Stimulated activated CD8-positive, alpha-beta memory T cell treated with anti-CD3 and anti-CD28 coated beads, Interleukin-15, amount 100 ng/mL, for 4 hours (primary cell): ENCODE measurements at places on chromosomes 5 and 9.

DNA sequence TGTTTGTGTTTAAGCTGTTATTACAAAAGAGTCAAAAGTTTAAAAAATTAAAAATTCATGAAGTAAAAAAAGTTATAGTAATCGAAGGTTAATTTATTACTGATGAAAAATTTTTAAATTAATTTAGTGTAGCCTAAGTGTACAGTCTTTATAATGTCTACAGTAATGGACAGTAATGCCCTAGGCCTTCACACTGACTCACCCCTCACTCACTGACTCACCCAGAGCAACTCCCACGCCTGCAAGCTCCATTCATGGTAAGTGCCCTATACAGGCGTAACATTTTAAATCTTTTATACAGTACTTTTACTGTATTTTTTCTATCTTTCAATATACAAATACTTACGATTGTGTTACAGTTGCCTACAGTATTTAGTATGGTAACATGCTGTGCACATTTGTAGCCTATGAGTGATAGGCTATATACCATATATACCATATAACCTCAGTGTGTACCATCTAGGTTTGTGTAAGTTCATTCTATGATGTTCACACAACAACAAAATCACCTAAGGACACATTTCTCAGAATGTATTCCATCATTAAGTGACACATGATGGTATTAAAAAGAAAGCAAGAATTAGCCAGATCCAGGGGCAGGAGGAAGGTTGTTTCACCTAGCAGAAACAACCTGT lies 40.1 kb downstream of the DCAF10 start:
- no peak for DNase-seq

GRCh38 chr5:149289301-149289700 lies 17.6 kb downstream of the AFAP1L1 start:
- DNase-seq, result no peak

DNA sequence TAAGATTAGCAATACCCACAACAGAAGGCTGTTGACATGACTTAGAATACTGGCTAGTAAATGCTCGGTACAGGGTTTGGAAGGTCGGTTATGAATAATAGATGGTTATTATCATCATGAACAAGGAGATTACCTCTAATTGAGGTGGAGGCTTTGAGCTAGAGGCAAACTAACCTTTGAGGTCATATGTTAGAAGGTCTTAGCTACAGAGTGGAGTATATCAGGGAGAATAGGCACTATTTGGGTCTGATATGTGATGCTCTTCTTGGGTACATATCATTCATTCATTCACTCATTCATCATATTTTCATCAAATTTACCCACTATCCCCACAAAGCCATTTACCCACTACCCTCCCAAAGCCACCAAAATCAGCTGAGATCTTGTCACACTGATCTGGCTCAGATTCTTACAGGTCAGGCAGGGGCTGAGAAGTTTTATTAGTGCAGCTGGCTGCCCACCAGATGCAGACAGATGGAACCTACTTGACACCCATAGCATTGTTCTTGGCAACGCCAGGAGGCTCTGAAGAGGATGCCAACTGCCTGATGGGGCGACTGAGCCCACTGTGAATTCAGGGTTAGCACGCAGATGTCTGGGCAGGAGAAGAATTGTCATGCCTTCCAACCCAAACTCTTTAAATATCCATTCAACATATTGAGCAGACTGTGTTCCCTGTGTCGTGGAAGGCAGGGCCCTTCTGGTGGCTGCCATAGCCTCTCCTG lies 90.2 kb upstream of the SH3PXD2B start:
- no peak for DNase-seq

DNA sequence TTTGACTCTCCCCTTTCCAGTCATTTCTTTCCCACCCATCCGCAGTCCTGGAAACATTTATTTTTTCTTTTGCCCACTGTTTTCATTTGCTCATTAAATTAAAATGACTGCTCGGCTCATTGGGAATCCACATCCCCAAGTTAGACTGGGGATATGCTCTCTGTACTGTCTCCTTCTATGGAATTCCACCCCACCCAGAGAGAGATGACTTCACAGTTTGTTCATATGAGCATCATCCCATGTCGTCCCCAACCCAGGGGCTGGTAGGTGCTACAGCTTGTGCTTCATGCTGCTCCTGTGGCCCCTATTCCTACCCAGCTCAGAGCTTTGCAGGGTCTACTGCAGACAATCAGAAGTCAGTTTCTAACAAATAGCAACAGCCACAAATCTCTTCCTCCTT lies 16.5 kb upstream of the RARS1 start:
- no peak for DNase-seq

- DNase-seq, result no peak
Observed at GRCh38 chr9:27654629-27655285, 81.5 kb upstream of the C9orf72 start.

DNA sequence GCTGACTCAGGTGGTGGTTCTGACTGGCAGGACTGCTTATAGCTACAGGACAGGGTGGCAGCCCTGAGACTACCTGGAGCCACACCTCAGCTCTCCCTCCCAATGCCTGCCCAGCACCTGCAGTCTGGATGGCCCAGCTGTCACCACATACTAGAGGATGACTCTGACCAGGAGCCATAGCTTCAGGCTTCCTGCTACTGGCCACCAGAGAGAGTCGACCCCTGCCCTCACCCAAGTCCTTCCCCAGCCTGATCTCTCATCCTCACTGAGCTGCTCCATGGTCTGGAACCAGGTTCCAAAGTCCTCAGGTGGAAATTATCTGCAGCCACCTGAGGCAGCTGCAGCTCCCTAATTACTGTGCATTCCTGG lies 25.6 kb upstream of the TDRD7 start:
- no peak for DNase-seq

DNA sequence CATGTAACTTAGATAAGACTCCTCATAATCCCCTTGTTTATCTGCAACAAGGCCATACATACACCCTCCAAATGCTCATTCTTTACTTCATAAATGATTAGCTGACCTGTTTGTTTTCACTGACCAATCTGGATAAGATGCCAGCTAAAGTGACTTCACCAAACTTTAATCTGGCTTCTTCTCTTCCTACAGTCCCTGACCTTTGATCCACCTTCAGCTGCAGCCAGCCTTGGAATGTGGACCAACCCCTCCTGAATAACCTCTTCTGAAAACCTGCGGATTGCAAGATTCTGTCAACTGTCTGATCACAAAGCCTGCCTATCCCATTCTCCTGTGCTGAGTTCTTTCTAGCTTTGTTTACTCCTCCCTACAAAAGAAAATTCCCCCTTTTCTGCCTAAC lies 476.8 kb downstream of the LRRC70 start:
- no peak for DNase-seq

- no peak for DNase-seq
Observed at GRCh38 chr5:58731641-58732040, 148.8 kb downstream of the RAB3C start.

- DNase-seq, result no peak
Observed at GRCh38 chr5:129499208-129499852, 39.2 kb downstream of the ADAMTS19 start.

DNA sequence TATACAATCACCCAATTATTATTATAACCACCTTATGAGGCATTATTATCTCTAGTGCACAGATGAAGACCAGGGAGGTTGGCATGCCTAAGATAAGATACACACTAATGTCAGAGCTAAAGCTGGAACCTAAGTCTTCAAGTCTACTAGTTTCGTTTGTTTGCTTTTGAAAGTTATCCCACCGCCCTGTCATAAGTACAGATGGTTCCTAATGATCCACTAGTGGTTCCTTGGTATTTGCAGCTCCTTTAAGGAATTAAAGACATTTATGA lies 14.1 kb downstream of the NDUFA8 start:
- DNase-seq, result no peak
